Activated T-cell treated with anti-CD3 and anti-CD28 coated beads, Interleukin-2, amount 50 U/mL, for 48 hours (primary cell): ENCODE measurements at places on chromosomes 2 and 18.
A peak's percentile ranks its signal among the peaks of the same experiment; 100 is the strongest.

- no peak for DNase-seq
Measured at GRCh38 chr2:81589406-81589805, 1284.9 kb upstream of the LRRTM1 start.

GRCh38 chr2:63882395-63883105 is 40.9 kb downstream of the UGP2 start:
- no peak for DNase-seq

GRCh38 chr2:102494570-102494969 is 21.5 kb downstream of the SLC9A4 start:
- DNase-seq = no peak

GRCh38 chr2:152529420-152530115 is 187.7 kb downstream of the PRPF40A start:
- DNase-seq = no peak

GRCh38 chr2:101900375-101900774 is 91.4 kb upstream of the IL1R2 start:
- peak; percentile 75 for DNase-seq

DNA sequence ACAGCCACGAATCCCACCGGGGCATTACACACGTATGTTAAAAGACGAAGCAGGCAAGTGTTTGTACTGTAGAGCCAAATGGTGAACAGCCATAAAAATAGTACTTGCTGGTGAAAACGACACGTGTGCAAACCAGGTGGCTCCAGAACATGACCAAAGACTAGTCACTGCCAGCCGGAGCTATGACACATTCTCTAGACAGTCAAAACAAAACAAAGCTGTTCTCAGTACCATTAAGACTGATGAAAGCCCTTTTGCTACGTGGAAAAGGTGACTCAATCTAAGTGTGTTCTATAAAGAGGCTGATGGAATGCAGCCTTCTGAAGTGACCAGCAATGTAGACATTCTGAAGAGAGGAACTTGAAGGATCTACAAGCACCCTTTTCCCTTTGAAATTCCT is 367.7 kb upstream of the NETO1 start:
- DNase-seq = no peak

- DNase-seq = no peak
Measured at GRCh38 chr18:2466978-2467377, 104.3 kb downstream of the METTL4 start.
